ENCODE measurements at places on chromosomes 16 and 17. TPM values are rescaled to one million over a fixed set of nuclear protein-coding genes. Genes with fewer than 3 reads are reported as not detected.

DNA sequence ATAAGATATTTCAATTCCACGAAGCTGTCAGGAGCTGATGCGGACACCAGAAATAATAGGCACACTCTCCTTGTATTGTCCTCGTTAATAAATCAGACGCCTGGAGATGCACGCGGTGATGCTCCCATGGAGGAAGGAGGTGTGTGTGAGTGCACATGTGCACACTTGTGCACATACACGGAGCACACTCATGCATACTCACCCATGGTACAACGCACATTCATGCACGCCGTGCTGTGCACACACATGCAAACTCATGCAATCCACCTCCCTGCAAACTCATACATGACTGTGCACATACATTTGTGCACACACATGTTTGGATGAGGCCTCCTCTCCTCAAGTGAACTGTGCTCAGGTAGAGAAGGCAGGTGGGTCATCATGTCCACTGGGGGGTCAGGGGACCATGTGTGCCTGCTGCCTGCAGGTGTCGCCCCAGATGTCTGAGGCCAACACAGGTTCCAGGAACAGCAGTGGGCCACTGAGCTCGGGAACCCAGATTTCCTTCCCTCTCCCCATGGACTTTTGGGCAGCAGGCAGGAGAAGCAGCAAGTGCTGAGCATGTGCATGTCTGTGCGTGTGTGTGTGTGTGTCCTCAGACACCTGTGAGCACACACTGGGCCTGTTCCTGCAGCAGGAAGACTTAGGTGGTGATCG, 165.3 kb downstream of the SDK2 start:
- peaks cover 16% of the 10 kb centered on the region for H3K27me3 ChIP-seq
- no peak for DNase-seq
- no peaks in the 10 kb centered on the region for H3K36me3 ChIP-seq
- no peak overlapping the region for H3K4me3 ChIP-seq
- peaks cover 7% of the 10 kb centered on the region for H3K4me1 ChIP-seq
- no peak overlapping the region for H3K27ac ChIP-seq

GRCh38 chr16:3695610-3696369, 21.5 kb downstream of the TRAP1 start:
- H3K27ac ChIP-seq: peak overlapping the region; percentile 91
- H3K27me3 ChIP-seq: no peaks in the 10 kb centered on the region
- H3K4me3 ChIP-seq: peak overlapping the region; percentile 19
- no peaks in the 10 kb centered on the region for H3K36me3 ChIP-seq
- H3K4me1 ChIP-seq: peaks cover 23% of the 10 kb centered on the region

DNA sequence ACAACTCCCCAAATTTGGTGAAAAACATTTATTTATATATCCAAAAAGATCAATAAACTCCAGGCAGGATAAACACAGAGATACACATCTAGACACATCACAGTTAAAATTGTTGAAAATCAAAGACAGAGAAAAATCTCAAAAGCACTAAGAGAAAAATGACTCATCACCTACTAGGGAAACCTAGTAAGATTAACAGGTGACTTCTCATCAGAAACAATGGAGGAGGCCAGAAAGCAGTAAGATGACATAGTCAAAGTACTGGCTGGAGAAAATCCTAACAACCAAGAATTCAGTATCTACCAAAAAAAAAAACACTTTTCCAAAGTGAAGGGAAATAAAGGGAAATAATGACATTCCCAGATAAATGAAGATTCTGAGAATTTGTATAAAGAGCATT, 33.8 kb downstream of the ULK2 start:
- DNase-seq: no peak
- no peaks in the 10 kb centered on the region for H3K27me3 ChIP-seq
- H3K36me3 ChIP-seq: peaks cover 27% of the 10 kb centered on the region
- no peak overlapping the region for H3K27ac ChIP-seq
- H3K4me1 ChIP-seq: no peaks in the 10 kb centered on the region
- no peak overlapping the region for H3K4me3 ChIP-seq

GRCh38 chr16:27700304-27700995, 150.5 kb downstream of the KATNIP start:
- H3K36me3 ChIP-seq: peaks cover 24% of the 10 kb centered on the region
- no peak overlapping the region for H3K27ac ChIP-seq
- H3K4me1 ChIP-seq: no peaks in the 10 kb centered on the region
- no peak for DNase-seq
- H3K27me3 ChIP-seq: no peaks in the 10 kb centered on the region

DNA sequence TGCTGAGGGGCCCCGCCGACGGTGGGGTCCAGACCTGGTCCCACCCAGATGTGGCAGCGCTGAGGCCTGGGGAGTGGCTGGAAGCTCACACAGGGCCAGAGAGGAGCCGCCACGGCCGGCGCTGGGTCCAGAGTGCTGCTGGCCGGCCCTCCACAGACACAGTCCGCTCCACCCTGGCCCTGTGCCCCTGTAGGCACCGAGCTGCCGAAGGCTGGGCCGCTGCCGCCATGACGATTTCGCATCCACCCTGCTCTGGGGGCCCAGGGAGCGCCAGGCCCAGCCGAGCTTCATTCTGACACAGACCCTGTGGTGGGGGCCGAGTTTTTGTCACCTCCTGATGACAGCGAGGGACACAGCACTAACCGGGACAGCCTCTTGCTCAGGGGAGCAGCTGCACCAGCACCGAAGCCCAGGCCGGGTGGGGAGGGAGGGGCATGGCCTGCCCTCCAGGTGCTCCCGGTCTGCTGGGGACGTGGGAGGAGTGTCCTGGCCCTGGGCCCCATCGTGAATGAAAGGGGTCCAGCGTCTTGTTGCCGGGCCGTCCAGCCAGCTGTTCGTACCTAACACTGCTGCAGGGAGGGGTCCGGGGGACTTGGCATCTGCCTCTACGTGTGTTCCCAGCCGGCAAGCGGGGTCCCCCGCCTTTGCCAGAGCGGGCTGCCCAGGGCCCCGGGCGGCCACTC, 27.1 kb upstream of the SSTR5 start:
- no peak overlapping the region for H3K27ac ChIP-seq
- H3K4me1 ChIP-seq: peaks cover 8% of the 10 kb centered on the region
- H3K4me3 ChIP-seq: no peak overlapping the region

- no peaks in the 10 kb centered on the region for H3K4me1 ChIP-seq
- no peak for DNase-seq
Measured at GRCh38 chr17:31112001-31112661, 17.4 kb downstream of the NF1 start.

GRCh38 chr16:64924086-64924485, 197.8 kb downstream of the CDH11 start:
- H3K4me3 ChIP-seq: no peak overlapping the region
- H3K27ac ChIP-seq: no peak overlapping the region
- no peaks in the 10 kb centered on the region for H3K36me3 ChIP-seq
- H3K4me1 ChIP-seq: no peaks in the 10 kb centered on the region

GRCh38 chr17:42632949-42633444, 23.5 kb downstream of the TUBG1 start:
- H3K27me3 ChIP-seq: no peaks in the 10 kb centered on the region
- peaks cover 6% of the 10 kb centered on the region for H3K4me1 ChIP-seq
- peak overlapping the region; percentile 83 for H3K27ac ChIP-seq
- H3K36me3 ChIP-seq: no peaks in the 10 kb centered on the region

GRCh38 chr17:47209499-47209898, 351 bp downstream of the MYL4 start:
- no peak for DNase-seq
- H3K4me1 ChIP-seq: peaks cover 17% of the 10 kb centered on the region
- no peak overlapping the region for H3K27ac ChIP-seq
- no peak overlapping the region for H3K4me3 ChIP-seq
- H3K27me3 ChIP-seq: no peaks in the 10 kb centered on the region

- no peak overlapping the region for H3K4me3 ChIP-seq
- DNase-seq: no peak
- no peak overlapping the region for H3K27ac ChIP-seq
- no peaks in the 10 kb centered on the region for H3K36me3 ChIP-seq
- no peaks in the 10 kb centered on the region for H3K4me1 ChIP-seq
Measured at GRCh38 chr17:8935191-8935590, 30.3 kb downstream of the PIK3R5 start.

DNA sequence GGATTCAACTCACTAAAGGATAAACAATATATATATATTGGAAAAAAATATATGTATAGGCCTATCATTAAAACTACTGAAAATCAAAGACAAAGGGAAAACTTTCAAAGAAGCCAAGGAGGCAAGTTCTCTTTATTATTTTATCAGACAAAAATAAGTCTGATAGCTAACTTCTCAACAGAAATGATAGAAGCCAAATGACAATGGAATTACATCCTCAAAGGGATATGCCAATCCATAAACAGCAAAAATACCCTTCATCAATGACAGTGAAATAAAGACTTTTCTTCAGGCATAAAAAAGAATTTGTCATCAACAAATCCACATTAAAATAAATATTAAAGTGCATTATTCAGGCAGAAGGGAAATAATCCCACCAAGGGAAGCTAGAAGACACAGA, 393.4 kb downstream of the ZFHX3 start:
- H3K27ac ChIP-seq: no peak overlapping the region
- no peak overlapping the region for H3K4me3 ChIP-seq
- DNase-seq: no peak
- H3K4me1 ChIP-seq: no peaks in the 10 kb centered on the region
- no peaks in the 10 kb centered on the region for H3K36me3 ChIP-seq

DNA sequence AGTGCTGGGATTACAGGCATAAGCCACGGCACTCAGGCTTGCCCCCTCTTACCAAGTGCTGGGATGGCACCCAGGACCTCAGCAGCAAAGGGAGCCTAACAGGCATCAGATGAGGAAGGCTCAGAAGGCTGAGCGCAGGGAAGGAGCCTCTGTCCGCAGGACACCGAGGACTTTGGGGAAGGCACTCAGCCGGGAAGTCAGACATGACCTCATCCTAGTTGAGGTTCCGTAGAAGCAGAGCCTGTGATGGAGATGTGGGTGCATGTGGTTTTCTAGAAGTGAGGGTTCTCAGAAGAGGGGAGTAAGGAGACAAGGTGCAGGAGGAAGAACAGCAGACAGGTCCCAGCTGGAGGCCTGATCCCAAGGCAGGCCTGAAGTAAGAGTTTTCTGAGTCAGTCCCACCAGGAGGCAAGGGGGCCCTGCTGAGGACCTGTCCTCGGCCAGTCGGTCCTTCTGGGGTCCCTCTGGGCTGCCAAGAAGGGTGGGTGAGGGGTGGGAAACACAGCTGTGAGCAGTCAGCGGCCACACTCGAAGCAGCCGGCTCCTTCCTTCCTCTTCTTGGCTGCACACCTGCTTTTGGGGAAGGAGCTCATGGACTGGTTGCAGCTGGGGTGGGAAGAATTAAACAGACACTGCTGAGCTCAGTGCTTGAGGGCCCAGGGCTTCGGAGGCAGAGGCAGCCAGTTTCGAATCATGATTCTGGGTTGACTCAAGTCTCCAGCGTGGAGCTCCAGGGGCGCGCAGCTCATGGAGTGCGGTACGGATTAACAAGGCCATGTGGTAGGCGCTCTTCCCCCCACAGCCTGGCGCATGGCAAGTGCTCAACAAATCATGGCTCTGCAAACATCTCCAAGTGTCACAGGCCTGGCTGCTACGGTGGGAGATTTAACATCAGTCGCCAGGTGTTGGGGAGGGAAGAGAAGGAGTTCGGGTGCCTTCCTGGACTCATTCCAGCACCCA, 38.9 kb upstream of the SNN start:
- H3K27me3 ChIP-seq: no peaks in the 10 kb centered on the region
- no peaks in the 10 kb centered on the region for H3K36me3 ChIP-seq
- H3K27ac ChIP-seq: peak overlapping the region; percentile 45
- peak; percentile 32 for DNase-seq

Gene EPN3
- 3.3 TPM for polyA plus RNA-seq

Gene TBC1D3I
- 0.37 TPM for polyA plus RNA-seq

Gene SLC38A8
- polyA plus RNA-seq: 0.12 TPM

Gene SEPTIN12
- polyA plus RNA-seq: not detected

Gene EXOC7
- polyA plus RNA-seq: 97.8 TPM

Gene AKAP10
- 19.2 TPM for polyA plus RNA-seq

Gene SYT17
- polyA plus RNA-seq: 8.2 TPM
